GM23248 (cell line): ENCODE measurements at places on chromosomes 6 and 20. TPM values are rescaled to one million over a fixed set of nuclear protein-coding genes. Genes with fewer than 3 reads are reported as not detected.

- no peaks in the 10 kb centered on the region for H3K27me3 ChIP-seq
- H3K27ac ChIP-seq: peak overlapping the region; percentile 36
- no peaks in the 10 kb centered on the region for H3K36me3 ChIP-seq
- DNase-seq: peak; percentile 88
- H3K4me1 ChIP-seq: peaks cover 10% of the 10 kb centered on the region
Measured at GRCh38 chr20:13231031-13231752, 10.1 kb downstream of the ISM1 start.

DNA sequence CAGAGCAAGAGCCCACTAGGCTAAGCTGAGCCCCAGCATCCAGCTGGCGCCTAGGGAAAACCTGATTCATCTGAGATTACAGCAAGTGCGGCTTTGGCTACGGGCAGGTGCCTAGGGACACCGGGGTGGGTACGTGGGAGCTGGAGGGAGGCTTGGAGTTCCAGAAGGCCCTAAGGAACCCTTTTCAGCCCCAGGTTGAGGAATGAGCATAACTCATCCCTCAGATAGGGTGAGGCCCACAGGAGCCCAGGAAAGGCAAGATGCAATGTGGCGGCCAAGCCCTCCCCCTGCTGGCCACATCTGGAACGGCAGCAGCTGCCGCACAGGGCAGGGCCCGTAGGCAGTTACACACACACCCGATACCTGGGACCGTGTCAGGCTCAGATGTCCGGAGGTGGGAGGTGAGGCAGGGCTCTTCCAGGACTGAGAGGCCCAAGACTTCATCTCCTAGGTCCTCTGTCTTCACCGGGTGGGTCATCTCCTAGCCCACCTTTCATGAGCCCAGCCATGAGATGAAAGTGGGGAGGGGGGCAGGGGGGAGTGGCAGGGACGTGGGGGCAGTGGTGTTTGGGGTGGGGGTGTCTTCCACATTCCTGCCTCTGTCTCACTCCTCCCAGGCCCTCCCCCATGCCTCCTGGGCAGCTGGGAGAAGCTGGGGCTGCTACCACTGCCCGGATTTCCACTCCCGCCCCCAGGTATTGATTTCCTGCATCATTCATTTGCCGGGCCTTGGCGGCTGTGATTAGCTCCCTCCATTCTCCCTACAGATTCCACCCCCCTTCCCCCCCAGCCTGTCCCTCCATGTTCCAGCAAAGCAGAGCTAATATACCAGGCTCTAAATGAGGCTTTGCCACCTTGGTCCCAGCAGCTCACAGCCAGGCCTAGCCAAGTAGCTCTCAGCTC lies 5.5 kb downstream of the MDGA1 start:
- peaks cover 17% of the 10 kb centered on the region for H3K4me1 ChIP-seq
- no peak overlapping the region for H3K4me3 ChIP-seq
- no peaks in the 10 kb centered on the region for H3K36me3 ChIP-seq
- no peaks in the 10 kb centered on the region for H3K27me3 ChIP-seq
- peak; percentile 74 for DNase-seq
- peak overlapping the region; percentile 63 for H3K27ac ChIP-seq

Gene TRDN
- not detected in 2 replicates for total RNA-seq

Gene PSMB9
- total RNA-seq: 3.4 and 5.1 TPM in 2 replicates

Gene RAB5IF
- 115 and 134 TPM in 2 replicates for total RNA-seq

Gene HMGA1
- total RNA-seq: 197 and 243 TPM in 2 replicates

GRCh38 chr6:137286368-137286767 lies 67.2 kb upstream of the IFNGR1 start:
- no peak for DNase-seq
- H3K27ac ChIP-seq: no peak overlapping the region
- H3K4me1 ChIP-seq: no peaks in the 10 kb centered on the region
- H3K27me3 ChIP-seq: no peaks in the 10 kb centered on the region

DNA sequence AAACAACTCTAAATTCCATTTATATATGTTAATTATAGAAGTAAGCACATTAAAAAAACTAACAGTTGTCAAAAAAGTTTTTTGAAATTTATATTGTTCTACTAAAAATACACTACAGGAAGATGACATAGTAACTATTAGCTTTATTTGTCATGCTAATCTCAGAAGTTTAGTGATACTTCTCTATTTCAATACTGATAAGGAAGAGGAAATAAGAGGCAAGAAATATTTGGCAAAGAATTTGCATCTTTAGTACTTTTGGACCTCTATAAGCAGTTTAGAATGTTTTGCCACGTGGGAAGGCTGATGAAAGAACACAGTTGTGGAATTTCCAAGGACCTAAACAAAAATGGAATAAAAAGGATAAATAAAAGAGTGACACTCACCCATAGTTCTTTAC lies 12.6 kb downstream of the IFNGR1 start:
- H3K4me1 ChIP-seq: peaks cover 11% of the 10 kb centered on the region
- no peak overlapping the region for H3K27ac ChIP-seq
- H3K36me3 ChIP-seq: peaks cover 33% of the 10 kb centered on the region
- no peaks in the 10 kb centered on the region for H3K27me3 ChIP-seq

Gene LATS1
- 18.1 and 20.2 TPM in 2 replicates for total RNA-seq
